ENCODE measurements at places on chromosomes 16 and 17. TPM values are rescaled to one million over a fixed set of nuclear protein-coding genes. Genes with fewer than 3 reads are reported as not detected.
A peak's percentile ranks its signal among the peaks of the same experiment; 100 is the strongest.

DNA sequence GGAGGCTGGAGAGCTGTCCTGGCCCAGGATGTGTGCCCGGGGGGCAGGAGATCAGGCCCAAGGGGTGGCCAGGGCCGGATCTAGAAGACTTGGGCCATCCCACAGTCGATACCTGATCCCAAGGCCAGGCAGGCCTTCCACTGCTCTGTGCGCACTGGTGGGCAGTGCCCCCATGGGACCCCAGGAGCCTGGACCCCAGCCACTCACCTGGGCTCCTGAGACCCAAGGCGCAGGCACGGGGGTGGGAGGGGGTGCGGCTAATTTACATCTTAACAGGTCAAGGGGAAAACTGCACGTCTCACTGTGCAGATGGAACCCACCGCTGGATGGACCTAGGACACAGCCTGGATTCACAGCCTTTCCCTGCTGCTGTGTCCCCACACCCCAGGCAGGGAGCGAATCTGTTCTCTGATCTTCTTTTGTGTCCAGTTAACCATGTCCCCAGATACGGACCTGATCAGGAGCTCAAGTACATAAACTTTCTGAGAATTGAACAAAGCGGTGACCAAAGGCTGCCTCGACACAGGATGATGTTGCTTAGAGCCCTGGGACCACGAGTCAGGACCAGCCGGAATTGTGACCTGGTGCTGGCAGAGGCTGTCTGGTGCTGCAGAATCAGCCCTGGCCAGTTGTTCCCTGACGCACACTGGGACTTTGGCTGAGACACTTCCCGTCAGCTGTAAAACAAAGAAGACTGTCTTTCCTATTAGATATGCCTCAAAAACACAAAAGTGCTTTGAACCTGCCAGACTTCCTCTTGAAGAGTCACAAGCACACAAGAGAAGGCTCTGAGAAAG is 60.6 kb downstream of the TNFRSF13B start:
- peak; percentile 84 for DNase-seq

DNA sequence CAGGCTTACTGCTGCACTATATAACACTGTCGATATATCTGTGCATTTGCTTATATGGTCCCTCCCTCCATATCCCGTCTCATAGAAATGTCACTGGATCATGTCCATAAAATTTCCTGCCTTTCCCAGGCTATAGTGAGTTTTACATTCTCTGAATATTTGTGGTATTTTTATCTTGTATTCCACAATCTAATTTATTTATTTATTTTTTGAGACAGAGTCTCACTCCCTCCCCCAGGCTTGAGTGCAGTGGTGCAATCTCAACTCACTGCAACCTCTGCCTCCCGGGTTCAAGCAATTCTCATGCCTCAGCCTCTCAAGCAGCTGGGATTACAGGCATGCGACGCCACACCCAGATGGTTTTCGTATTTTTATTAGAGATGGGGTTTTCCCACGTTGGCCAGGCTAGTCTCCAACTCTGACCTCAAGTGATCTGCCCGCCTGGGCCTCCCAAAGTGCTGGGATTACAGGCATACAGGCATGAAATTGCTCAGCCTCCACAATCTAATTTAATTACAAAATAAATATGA is 12.9 kb downstream of the TRIM37 start:
- peak; percentile 7 for DNase-seq

DNA sequence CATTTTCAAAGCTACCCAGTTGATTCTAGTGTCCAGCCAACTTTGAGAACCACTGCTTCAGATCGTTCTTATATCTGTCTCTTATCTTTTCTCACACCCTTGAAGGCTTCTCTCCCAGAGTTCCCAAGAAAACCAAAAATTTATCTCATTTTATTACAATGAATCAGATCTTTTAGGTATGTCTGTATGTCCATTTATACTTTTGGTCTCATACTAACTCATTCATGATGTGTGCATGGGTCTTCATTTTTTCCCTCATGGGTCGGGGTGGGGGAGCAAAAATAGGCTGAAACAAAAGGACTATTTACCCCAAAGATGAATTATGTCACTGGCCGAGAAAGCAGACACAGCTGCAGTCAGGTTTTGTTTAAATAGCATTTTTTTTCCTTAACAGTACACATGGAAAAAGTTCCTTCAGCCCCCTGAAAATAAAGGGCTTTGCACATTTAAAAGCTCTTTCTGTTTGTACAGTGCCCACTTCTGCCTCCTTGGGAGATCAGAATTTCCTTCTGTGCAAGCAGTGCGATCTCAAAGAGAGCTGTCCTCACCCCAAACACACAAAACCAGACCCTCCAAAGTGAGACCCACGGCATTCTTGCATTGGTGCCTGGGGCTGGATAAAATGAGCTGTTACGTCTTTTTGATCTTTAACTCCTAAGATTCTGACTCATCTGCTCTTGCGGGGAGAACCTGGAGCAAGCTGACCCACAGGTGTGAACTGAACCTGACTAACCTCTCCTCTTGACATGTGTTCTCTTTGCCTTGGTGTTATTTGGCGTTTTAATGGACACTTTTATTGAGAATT is 251.2 kb upstream of the ELAC2 start:
- no peak for DNase-seq

GRCh38 chr17:51083981-51084380 is 36.7 kb downstream of the SPAG9 start:
- no peak for DNase-seq

DNA sequence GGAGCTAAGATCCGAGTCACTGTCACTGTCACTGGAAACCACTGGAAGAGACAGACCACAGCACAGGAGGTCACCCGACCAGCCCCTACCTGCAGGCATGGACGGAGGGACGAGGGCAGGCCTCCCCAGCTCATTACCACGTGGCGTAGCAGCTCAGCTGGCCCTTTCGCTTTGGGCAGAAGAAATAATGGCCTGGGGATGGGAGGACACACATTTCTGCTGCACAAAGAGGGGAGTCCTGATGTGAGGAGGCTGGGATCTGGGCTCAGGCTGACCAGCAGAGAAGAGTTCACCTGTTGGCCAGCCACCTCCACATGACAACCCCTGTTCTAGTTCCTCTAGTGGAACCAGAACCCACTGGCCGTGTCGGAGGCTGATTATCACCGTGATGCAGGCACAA is 38.2 kb upstream of the DOC2B start:
- no peak for DNase-seq

DNA sequence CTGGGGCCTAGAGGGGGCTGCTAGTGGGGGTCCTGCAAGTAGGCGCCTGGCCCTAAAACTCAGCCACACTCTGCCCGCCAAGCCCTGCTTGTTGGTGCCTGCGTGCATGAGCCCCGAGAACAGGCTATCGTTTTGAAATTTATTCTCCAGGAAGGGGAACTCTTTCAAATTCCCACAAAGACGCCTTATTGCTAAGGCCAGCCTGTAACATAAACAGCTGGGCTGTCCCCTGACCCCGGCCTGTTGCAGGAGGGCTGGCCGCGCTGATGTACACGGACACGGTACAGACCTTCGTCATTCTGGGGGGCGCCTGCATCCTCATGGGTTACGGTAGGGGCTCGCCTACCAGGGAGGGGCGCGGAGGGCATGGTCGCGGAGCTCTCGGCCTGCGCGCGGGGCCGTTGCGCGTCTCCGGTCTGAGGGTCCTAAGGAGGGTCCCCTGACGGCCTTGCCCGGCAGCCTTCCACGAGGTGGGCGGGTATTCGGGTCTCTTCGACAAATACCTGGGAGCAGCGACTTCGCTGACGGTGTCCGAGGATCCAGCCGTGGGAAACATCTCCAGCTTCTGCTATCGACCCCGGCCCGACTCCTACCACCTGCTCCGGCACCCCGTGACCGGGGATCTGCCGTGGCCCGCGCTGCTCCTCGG is 4.3 kb downstream of the SLC5A2 start:
- DNase-seq = no peak

DNA sequence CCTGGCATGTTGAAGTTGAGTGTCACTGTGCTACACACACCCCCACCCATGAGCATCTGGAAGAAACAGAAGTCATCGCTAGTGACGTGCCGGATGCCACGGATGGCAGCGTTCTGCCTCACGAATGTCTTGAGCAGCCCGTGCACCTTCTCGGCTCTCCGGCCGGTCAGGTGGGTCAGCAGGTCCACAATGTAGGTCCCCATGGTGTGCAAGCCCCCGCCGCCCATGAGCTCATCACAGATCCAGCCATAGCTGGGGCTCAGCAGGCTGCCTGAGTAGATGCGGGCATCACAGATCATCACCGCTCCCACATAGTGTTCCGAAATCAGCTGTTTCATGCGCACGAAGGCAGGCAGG is 8.9 kb downstream of the C16orf86 start:
- DNase-seq = no peak

DNA sequence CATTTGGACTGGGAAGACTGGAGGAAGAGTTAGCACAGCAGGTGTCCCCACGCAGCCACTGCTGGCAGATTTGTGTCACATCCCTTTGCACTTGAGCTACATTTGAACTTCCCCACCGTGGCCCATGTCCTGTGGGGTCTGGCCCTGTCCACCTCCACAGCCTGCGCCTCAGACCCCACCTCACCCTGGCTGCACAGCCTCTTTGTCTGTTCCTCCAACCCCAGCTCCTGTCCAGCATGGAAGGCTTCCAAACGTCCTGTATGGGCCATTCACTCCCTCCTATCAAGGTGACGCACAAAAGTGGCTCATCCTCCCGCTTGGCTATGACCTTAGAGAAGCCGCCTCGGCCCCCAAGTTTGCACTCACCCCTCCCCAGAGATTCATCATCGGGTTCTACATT is 200.6 kb downstream of the FOXL1 start:
- no peak for DNase-seq

Gene DPEP2
- 0.22 TPM for total RNA-seq

GRCh38 chr17:7515911-7516610 is 31.9 kb downstream of the POLR2A start:
- DNase-seq = no peak

Gene COX6A2
- not detected for total RNA-seq

DNA sequence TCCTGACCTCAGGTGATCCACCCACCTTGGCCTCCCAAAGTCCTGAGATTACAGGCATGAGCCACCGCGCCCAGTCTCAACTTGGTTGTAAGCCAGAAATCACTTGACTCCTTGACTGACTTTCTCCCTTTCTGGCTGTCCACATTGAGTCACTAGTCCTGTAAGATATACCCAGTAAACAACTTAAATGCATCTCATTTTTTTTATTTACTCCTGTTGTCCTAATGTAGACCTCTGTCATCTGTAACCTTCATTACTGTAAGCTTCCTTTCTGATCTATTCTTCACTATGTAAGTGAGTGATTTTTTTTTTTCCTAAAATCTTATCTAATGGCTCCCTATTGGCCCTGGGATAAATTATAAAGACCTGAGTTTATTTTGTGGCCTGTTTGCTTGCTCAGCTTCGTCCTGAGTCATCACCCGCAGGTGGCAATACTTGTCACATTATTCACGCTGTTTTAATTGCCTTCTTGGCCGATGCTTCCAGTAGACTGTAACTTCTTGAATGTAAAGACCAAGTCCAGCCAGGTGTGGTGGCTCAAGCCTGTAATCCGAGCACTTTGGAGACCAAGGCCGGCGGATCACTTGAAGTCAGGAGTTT is 41.0 kb downstream of the PAFAH1B1 start:
- DNase-seq = peak; percentile 9

- no peak for DNase-seq
Observed at GRCh38 chr17:66365903-66366302, 63.5 kb downstream of the PRKCA start.

- no peak for DNase-seq
Observed at GRCh38 chr16:72910381-72910780, 137.5 kb downstream of the ZFHX3 start.

GRCh38 chr17:82972836-82973372 is 106.5 kb upstream of the METRNL start:
- DNase-seq = no peak

DNA sequence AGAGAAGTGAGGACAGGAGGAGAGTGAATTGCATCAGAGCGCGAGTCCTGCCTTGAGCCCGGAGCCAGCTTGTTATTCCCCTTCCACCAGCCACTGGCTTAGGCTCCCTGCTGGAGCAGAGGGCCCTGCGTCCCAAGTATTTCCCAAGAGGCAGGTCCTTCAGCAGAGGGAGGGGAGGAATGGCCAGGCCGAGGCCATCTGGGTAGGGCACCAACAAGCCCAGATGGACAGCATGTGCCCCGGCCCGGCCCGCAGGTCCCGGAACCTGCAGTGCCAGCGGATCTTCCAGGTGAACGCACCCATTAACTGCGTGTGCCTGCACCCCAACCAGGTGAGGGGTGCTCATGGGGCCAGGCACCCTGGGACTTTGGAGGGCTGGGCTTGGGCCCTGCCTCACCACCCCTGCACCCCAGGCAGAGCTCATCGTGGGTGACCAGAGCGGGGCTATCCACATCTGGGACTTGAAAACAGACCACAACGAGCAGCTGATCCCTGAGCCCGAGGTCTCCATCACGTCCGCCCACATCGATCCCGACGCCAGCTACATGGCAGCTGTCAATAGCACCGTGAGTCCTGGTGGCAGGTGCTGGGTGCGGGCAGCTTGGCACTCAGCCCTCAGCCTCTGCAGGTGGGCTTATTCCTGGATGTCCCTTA is 1.7 kb downstream of the MLST8 start:
- no peak for DNase-seq

GRCh38 chr17:30379903-30380381 is 1.2 kb downstream of the CPD start:
- DNase-seq = no peak

DNA sequence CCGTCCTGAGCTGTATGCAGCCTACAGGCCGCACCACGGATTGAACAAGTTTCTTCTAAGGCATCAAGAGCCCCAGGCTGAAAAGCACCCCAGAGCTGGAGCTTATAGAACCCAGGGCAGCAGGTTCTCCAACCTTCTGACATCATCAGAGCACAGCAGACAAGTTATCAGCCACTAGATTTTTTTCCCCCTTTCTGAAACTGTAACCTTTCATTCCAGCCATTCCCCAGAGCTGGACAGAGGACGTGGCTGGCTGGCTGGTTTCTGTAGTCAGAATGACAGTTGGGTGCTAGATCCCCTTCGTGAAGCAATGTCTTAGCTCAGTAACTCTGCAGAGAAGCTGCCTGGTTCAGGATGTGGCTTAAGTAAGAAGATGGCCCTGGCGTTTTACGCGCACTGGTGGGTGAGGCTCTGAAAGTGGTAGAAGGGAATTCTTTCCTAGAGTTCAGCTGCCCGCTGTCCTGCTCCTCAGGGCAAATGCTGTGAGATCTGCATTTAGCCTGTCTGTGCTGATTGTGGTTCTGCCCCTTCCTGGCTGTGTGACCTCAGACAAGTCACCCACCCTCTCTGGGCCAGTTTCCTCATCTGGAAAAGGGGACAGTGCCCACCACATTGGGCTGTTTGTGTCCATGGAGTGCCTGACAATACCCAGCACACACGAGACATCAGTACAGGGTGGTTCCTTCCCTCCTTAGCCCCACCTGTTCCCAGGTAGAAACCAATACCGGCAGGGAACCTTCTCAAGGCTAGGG is 9.1 kb downstream of the DEXI start:
- no peak for DNase-seq

Gene KRT20
- total RNA-seq = not detected

- no peak for DNase-seq
Observed at GRCh38 chr17:70278844-70279462, 109.6 kb downstream of the KCNJ2 start.

Gene WSCD1
- total RNA-seq = 9.5 TPM

- DNase-seq = no peak
Observed at GRCh38 chr17:32445074-32445415, 735 bp downstream of the PSMD11 start.

Gene MT1M
- 45.5 TPM for total RNA-seq

Gene OR3A2
- not detected for total RNA-seq

Gene MYO15B
- total RNA-seq = 209 TPM

- DNase-seq = no peak
Observed at GRCh38 chr17:48175692-48176470, 68.3 kb downstream of the SNX11 start.

GRCh38 chr17:44887971-44888954 is 11.0 kb downstream of the EFTUD2 start:
- DNase-seq = no peak

GRCh38 chr17:2889256-2889655 is 93.0 kb downstream of the RAP1GAP2 start:
- DNase-seq = peak; percentile 69
